ENCODE measurements at places on chromosomes 1 and 21.

- no peak for DNase-seq
These were observed 42.6 kb upstream of the EPB41 start for GRCh38 chr1:28871631-28872401.

DNA sequence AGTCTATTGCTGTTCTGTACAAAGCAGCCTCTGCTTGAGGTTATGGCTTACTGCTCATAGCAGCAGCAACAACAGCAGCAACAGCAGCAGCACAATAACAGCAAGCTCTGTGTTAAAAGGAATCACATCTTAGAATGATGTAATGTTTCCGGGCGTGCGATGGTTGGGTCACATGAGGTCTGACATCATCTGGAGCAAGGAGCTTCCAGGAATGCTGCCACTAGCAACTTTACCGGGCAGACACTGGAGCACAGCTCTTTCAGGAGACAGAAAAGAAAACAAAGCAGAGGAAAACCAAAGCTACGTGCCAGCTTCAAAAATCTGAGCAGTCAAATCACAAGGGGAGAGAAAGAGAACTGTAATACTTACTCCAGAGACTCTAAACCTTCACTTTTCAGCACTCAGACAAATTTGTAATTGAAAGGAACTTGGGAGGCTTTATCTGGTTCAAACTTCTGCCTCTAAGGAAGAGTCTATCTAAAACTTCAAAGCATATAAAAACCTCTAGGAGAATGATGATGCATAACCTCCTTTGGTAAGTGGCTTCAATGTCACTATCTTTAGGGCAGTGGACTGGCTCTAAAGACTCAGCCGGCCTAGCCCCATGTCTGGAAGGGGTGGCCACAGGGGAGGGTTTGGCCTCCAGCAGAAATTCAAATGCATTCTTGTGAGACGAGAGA is 28.3 kb upstream of the RAB3GAP2 start:
- peak; percentile 32 for DNase-seq

- DNase-seq, result no peak
These were observed 76.6 kb upstream of the NRIP1 start for GRCh38 chr21:15141261-15141970.

GRCh38 chr21:17527711-17528110 is 14.9 kb downstream of the CXADR start:
- DNase-seq, result no peak

DNA sequence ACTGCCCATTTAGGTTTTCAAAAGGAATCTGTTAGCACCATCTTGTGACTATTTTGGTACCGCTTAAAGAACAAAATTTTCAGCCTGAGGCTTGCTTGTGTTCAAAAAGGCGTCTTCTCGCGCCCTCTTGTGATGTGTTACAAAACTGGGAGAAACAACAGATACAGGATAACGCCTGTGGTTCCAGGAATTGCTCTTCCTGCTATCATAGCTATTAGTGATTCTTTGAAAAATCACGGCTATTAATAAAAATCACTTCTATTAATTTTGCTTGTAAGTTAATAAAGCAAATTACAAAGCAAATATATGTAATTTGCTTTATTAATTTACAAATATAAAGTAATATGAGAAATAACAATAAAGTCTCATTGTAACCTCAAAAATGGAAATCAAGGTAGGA is 82.2 kb upstream of the ABCD3 start:
- DNase-seq, result peak; percentile 59

GRCh38 chr1:116316373-116316772 is 56.7 kb upstream of the ATP1A1 start:
- no peak for DNase-seq

DNA sequence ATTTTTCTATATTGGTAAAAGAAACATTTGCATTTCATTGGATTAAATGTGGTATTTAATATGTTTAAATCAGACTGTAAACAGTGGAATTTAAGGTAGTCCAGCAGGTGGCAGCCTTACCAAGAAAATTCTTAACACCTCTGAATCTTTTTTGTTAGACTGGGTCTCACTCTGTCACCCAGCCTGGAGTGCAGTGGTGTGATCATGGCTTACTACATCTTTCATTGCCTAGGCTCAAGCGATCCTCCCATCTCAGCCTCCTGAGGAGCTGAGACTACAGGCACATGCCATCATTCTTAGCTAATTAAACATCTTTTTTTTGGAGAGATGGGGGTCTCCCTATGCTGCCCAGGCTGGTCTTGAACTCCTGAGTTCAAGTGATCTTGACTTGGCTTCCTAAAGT is 98.8 kb downstream of the RABGAP1L start:
- peak; percentile 64 for DNase-seq

DNA sequence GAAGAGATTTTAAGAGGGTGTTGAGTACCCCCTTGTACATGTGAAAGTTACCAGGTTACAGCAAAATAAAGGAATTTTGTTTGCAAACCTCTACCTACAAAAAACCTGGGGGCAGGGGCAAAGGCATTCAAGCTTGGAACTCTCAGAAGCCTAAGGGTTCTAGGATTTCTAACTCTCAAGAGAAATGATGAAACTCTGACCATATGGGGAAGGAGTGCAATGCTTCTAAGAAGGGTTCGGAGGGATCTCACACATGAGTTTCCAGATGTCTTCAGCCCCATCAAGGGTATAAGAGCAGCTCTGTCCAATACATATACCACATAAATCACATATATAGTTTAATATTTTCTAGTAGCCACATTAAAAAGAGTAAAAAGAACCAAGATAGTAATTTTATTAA is 7.3 kb upstream of the FCGR2A start:
- no peak for DNase-seq

DNA sequence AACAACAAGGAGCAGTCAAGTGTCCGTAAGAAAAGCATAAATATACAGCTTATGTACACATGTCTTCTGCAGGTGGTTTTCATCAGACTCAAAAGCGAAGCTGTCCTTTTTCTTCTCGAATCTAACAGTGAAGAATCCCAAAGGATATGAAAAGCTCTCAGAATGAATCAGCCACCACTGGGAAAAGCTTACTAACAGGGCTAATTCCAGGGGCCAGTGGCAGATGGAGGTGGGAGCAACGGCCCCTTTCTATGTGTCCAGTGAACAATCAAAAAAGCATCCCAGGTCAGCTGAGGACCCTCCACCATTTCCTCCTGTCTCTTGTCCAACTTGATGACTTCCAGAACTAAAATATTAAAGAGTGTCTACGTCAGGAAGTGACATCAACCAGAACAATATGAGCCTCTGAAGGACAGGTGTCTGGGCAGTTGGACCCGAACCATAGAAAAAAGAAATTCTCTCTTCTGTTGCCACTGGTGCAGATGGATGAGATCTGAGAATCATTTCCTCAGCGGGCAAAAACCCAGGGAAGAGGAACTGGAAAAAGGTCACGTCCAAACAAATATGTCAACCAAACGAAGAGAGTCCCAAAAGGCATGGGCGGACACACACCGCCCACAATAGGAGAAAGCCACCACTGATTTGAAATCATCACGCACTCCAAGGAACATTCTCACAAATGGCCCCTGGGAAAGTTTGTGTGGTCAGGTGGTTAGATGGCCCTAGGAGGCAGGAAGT is 70.4 kb upstream of the TIAM1 start:
- no peak for DNase-seq

GRCh38 chr1:168469690-168470089 is 74.1 kb downstream of the XCL2 start:
- peak; percentile 90 for DNase-seq

GRCh38 chr21:43599728-43600127 is 59.6 kb downstream of the HSF2BP start:
- DNase-seq, result no peak

- DNase-seq, result no peak
These were observed 397.6 kb downstream of the LRRIQ3 start for GRCh38 chr1:73800376-73800775.

GRCh38 chr1:51093581-51093980 is 8.4 kb upstream of the C1orf185 start:
- DNase-seq, result no peak

DNA sequence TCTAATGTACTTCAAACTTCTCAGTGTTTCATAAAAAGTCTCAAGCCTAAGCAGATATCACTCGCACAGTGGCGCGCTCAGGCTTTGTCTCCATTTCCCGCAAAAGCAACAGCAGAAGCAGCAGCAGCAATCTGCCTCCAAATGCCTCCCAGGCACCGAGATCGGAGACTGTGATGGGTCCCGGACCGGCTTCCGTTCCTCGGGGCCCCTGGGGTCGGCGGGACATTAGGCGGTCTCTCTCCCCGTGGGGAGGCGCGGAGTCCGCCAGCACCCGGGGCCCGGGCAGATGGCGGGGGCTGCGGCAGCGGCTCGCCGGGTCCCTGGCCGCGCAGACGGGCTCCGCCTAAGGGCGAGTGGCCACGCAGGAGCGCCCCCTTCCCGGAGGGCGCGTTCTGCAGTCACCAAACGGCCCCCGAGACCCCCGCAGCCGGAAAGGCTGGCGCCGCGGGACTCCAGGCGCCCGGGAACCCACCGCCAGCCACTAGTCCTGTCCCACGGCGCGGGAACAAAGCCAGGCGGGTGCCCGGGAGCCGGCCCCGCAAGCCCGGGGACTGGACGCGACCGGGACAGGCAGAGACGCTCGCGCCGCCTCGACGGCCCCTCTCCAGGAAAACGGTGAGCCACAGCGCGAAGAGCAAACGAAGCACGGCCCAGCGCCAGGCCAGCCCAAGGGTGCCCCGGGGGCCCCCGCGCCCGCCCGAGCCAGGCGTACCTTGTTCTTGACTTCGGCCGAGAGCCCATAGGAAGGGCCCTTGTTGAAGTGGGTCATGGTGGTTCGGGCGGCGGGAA is 590 bp downstream of the CNN3 start:
- peak; percentile 67 for DNase-seq

- no peak for DNase-seq
These were observed 109.9 kb upstream of the CXADR start for GRCh38 chr21:17402937-17403336.

GRCh38 chr1:165565751-165566490 is 22.1 kb downstream of the LRRC52 start:
- DNase-seq, result no peak

DNA sequence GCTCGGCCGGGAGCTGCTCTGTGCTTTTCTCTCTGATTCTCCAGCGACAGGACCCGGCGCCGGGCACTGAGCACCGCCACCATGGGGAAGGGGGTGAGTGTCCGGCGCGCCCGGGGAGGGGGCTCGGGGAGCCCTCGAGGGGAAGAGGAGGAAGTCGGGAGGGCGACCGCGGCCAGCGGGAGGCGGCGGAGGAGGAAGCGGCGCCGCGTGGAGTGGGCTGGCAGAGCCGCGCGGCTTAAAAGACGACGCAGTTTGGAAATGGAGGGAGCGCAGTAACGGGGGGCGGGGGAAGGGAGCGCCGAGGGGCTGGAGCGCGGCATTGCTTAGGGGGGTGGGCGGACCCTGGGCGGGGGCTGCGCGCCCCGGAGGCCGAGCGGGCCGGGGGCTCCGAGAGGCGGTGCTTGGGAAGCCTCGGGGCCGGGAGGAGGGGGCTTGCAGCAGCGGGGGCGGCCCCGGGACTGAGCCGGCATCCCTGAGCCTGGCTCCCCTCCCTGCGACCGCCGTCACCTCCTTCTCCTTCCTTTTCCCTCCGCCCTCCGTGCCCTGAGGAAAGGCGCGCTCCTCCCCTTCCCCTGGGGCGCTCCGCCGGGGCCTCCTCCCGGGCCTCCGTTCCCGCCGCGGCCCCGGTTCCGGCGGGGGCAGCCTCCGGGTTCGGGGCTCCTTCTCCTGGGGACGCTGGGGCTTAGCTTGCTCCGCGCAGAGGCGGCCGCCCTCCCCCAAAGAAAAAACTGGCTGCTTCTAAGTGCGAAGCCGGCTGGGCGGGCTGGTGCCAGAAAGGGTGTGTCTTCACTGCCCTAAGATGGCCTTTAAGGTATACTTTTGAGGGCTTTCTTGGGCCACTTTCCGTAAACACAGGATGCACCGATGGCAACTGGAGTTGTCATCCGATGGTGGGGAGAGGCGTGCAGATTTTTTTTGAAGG is 648 bp downstream of the ATP1A1 start:
- peak; percentile 59 for DNase-seq

- peak; percentile 12 for DNase-seq
These were observed 85.2 kb downstream of the DENND1B start for GRCh38 chr1:197690074-197690473.

- DNase-seq, result no peak
These were observed 3.0 kb downstream of the GNG12 start for GRCh38 chr1:67830226-67830625.

DNA sequence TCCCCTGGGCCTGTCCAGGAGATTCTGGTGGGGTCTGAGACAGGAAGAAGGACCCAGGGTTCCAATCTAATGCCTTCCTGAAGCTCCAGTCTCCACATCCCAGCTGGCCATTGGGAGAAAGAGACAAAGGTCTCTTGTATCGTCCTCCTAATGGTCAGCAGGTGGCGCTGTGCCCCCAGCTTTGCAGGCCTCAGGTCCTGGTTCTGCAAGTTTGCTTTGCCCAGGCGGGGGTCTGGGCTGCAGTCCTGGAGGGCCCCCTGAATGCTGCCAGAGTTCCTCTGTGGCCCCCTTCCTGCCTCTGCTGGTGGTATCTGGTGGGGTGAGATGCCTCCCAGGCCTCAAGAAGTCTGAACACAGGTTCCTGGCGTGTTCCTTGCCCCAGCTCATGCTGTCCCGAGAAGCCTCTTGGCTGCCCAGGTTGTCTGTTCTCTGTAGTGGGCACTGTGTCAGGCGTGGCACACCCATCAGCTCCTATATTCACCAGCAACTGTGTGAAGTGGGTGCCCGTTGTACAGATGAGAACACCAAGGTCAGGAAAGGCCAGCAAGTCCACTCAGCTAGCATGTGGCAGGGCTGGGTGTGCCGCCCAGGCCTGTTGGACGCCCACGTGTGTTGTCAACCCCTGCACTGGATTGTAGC is 33.8 kb upstream of the CSF3R start:
- DNase-seq, result peak; percentile 52

- no peak for DNase-seq
These were observed 349.6 kb downstream of the DISC1 start for GRCh38 chr1:231976231-231976630.

DNA sequence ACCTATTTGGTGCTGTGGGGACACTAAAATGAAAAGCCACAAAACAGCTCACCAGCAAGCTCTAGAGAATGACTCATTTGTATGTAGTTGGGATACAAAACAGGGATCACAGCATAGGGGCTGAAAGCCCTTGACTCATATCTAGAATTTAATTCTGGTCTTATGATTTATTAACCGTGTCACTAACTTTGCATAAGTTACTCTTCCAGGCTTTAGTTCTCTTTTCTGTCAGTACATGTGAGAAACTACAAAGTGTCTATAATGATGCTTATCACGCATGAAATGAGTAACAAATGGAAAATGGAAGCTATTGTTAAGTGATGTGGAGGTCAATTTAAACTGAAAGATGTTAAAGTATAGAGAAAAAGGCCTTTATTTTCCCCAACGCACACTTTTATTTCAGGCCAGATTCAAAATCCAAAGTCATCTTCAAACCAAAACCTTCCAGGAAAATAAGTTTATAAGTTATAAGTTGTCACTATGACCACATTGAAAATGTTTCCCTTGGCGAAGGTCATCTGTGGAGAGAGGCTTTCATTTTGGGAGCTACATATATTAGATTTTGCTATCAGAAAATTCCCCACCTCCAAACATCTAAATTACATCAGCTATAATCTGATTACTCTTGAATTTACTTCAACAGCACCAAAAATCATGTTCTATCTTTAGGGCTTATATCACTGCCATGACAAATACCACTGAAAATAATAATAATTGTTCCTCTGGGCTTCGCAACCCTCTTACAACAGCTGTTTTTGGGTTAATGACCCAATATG is 430.5 kb downstream of the MRPL39 start:
- no peak for DNase-seq
